ENCODE measurements at places on chromosomes 5 and 9.

GRCh38 chr9:120616966-120617935 lies 37.3 kb upstream of the CDK5RAP2 start:
- DNase-seq, result no peak

GRCh38 chr9:132755096-132755495 lies 84.8 kb downstream of the GTF3C4 start:
- no peak for DNase-seq

GRCh38 chr5:153367466-153367865 lies 123.0 kb upstream of the GRIA1 start:
- DNase-seq, result no peak

DNA sequence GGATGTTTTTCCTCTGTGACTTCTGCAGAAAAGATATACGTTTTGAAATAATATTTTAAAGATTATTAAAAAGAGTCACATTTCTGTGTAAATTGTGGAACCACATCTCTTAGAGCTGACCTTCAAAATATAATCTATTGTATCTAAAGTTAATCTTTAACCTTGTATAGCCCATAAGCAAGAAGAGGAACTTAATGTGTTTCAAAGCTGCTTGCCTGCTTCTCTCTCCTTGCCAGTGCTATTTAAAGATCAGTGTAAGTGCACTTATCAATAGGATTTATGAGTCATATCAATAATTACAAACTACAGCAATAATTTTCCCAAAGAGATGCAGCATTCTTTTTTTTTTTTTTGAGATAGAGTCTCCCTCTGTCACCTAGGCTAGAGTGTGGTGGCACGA lies 29.4 kb upstream of the GDA start:
- no peak for DNase-seq

DNA sequence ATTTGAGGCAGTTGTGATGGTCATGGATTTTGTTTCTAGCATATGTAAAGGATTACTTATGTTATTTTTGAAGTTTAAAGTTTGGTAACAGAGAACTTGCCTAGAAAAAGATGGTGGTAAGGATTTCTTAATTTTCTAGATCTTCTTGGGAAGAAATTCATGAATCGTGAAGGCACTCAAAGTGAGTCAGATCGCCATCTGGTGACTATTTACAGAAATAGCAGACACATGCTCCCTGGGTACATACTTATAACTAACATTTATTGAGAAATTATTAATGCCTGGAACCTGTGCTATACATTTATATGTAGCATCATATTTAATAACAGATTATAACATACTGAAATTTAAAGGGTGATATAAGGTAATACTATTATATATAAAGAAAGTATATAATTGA lies 299.7 kb downstream of the IZUMO3 start:
- DNase-seq, result no peak

- DNase-seq, result no peak
Observed at GRCh38 chr9:86315078-86315477, 32.7 kb upstream of the ISCA1 start.

- DNase-seq, result no peak
Observed at GRCh38 chr9:116207371-116208111, 54.0 kb downstream of the PAPPA start.

DNA sequence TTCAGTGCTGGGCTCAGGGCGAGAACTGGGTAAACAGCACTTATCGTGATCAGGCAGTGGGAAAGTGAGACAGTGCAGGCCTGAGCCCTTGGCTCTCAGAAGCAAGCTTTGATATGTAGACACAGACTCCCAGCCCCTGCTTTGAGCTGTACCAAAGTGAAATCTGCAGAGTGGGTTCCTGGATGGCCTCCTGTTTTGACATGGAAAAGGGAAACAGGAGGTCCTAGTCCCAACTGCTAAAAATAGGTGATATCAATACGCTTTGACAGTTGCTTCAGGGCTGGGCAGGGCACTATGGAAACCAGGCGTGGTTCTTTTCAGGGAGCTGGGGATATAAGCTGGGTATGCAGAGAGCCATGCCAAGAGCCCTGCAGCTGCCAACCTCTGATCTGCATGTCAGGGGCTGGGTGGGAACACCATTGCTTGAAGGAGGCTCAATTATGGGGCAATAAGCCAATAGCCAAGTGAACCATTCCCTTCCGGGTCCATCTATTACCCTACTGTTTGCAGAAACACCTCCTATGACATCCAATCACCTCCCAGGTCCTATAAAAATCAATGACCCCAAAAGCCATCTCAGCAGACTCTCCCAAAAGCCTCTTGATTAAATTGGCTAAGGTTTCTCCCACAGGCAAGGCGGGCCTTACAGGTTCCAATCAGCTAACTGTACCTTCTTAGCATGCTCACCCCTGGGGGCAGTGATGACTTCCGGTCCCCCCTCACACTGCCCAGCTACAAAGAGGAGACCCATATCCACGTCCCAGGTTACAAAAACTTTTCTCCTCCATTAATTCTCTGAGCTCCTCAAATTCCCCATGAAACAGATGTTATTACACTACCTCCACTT lies 45.8 kb downstream of the EPB41L4B start:
- no peak for DNase-seq

DNA sequence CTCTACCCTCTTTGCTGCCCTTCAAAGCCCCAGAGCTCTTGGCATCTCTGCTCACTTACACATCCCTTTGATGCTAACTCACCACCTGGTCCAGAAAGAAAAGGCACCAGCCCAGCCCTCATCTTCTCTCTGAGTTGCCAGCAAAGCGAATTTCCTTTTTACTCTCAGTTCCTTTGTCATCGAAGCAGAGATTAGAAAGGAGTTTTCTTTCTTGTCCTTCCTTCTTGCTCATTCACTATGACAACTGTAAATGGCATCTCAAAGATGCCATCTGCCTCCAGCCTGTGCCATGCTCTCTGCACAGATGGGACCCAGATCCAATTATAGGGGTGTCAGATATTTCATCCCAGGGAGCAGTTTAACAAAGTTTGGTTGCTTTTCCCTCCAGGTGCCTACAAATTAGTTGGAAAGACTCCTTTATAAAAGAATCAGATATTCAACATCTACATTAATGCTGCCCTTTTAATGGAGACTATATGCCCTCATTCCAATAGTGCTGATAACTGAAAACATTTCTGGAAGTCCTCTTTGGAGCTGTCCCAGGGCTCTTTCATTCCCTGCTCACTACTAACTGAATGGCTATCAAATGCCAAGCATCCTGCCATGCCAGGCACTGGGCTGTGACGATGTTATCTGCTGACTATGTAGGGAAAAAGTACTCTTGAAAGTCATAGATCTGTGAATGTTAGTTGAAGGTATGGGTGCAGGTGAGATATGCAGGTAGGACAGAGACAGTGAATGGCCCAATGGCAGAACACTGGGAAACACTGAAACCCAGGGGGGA lies 58.9 kb downstream of the SUSD1 start:
- no peak for DNase-seq
